ENCODE measurements at places on chromosomes 12 and 14. TPM values are rescaled to one million over a fixed set of nuclear protein-coding genes. Genes with fewer than 3 reads are reported as not detected.
A peak's percentile ranks its signal among the peaks of the same experiment; 100 is the strongest.

DNA sequence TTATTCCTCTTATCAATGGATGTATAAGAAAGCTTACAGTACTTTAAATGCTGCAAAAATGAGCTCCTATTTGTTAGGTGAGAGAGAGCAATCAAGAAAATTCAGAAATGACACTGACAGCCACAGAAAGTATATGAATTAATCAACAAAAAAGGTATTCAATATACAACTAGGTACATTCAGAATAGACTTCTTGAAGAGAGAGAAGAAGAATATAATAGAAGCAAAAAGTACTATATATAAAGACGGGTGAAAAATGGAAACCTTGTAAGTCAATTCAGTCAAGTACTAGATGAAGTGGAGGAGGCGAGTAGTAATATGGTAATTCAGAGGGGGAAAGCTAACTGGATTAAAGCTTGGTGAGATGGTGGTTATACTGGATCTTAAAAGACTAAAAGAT lies 74.3 kb downstream of the HEATR5A start:
- DNase-seq = no peak
- peaks cover 1% of the 10 kb centered on the region for H3K36me3 ChIP-seq
- H3K27ac ChIP-seq = no peak overlapping the region
- no peak overlapping the region for H3K4me3 ChIP-seq

DNA sequence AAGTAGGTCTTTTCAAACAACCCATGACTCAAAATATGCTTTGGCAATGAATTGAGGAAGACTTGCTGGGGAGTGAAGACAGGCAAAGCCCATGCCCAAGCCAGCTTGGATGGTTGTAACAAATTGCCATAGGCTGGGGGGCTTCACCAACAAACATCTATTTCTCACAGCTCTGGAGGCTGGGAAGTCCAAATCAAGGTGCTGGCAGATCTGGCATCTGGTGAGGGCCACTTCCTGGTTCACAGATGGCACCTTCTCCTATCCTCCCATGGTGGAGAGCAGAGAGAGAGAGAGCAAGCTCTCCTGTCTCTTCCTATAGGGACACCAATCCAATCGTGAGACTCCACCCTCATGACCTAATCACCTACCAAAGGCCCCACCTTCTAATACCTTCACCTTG lies 11.3 kb downstream of the DNAH10 start:
- no peaks in the 10 kb centered on the region for H3K4me1 ChIP-seq
- no peak overlapping the region for H3K4me3 ChIP-seq
- H3K27me3 ChIP-seq = peaks cover 5% of the 10 kb centered on the region
- H3K27ac ChIP-seq = no peak overlapping the region
- DNase-seq = no peak

The WASHC4 gene
- 98.3 TPM for total RNA-seq

The SLC39A2 gene
- total RNA-seq = 0.17 TPM

DNA sequence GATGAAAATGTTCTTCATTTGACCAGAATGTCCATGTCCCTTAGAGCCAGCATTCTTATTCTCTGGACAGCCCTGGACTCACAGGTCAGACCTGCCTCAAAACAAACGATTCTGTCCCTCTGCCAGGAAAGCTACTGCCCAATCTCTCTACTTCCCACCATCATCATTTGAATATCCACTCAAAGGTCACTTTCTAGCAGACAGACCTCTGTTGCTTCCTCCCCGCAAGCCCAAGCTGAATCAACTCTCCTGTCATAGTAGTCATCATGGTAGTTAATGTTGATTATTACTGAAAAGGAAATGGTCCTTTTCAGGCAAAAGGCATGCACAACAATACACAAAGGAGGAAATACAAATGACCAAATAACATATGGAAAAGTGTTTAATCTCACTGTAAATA lies 39.6 kb upstream of the CPM start:
- no peaks in the 10 kb centered on the region for H3K4me1 ChIP-seq
- no peak overlapping the region for H3K4me3 ChIP-seq
- no peak for DNase-seq

The VRTN gene
- total RNA-seq = not detected

DNA sequence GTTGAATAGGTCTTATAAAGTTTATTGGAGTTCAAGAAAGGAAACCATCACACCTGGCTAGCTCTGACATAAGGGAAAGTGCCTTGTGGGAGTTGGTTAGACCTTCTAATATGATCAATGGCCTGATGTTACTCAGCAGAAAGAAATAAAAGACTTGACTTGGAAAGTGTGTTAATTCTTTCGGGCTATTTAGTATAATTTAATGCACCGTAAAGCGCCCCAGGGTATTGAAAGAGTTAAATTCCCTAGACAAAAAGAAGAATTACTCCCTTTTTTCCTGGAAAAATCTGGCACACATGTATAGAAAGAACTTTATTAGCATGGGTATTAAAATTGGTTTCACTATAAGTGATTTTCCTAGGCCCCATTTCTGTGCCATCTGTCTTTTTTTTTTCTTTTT lies 1125.7 kb upstream of the FLRT2 start:
- no peaks in the 10 kb centered on the region for H3K36me3 ChIP-seq
- H3K27ac ChIP-seq = no peak overlapping the region
- H3K4me3 ChIP-seq = no peak overlapping the region
- H3K4me1 ChIP-seq = no peaks in the 10 kb centered on the region
- no peak for DNase-seq

DNA sequence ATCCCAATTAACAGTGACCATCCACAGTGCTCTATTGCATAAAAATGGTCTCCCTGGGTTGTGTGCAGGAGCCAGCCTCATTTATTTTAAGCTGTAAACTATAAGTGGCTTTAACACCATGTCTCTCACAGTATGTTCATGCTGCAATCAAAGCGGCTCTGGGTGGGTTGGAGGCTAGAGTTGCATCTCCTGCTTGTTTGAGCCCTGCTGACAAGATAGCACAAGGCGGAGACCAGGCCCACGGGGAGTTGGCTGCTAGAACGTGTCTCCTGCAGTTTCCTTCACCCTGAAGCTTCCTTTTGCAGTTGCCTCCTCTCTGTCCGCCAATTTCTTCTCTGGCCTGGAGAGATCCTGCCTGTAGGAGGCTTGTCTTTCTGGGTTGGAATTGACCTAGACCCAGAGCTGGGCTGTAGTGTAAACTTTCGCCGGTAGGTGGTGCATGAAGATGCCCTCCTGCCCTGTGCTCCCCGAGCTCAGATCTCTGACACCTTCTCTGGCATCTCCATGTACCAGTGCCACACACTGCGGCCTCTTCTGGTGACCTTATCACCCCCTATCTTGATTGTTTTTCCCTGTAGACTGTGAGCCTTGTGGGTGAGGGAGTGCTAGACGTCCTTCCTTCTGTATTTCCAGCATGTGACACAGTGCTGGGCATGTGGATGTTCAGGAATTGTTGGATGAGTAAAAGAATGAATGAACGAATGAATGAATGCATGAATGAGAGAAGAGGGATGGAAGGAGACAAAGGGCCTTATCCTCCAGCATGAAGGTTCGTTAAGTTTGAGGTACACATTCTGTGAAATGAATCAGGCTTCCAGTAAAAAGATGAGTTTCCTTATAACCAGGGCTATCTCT lies 10.4 kb downstream of the OTUB2 start:
- peaks cover 5% of the 10 kb centered on the region for H3K4me1 ChIP-seq
- H3K4me3 ChIP-seq = no peak overlapping the region
- no peaks in the 10 kb centered on the region for H3K27me3 ChIP-seq

DNA sequence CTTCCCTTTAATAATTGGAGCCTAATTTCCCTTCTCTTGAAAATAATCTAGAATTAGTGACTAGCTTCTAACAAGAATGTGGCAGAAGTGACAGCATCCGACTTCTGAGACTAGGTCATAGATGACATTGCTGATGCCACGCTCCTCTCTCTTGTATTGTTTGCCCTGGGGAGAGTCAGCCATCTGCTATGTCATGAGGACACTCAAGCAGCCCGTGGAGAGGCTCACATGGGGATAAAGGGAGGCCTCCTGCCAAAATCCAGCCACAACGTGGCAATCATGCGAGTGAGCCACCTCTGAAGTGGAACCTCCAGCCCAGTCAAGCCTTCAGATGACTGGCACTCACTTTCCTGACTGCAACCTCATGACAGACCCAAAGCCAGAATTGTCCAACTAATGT lies 54.2 kb upstream of the LRRK2 start:
- H3K36me3 ChIP-seq = no peaks in the 10 kb centered on the region
- H3K27me3 ChIP-seq = no peaks in the 10 kb centered on the region
- H3K27ac ChIP-seq = no peak overlapping the region
- no peak for DNase-seq

GRCh38 chr12:12790956-12791355 lies 5.5 kb downstream of the APOLD1 start:
- no peaks in the 10 kb centered on the region for H3K36me3 ChIP-seq
- DNase-seq = no peak
- H3K27me3 ChIP-seq = no peaks in the 10 kb centered on the region
- H3K4me1 ChIP-seq = peaks cover 20% of the 10 kb centered on the region
- H3K27ac ChIP-seq = no peak overlapping the region

DNA sequence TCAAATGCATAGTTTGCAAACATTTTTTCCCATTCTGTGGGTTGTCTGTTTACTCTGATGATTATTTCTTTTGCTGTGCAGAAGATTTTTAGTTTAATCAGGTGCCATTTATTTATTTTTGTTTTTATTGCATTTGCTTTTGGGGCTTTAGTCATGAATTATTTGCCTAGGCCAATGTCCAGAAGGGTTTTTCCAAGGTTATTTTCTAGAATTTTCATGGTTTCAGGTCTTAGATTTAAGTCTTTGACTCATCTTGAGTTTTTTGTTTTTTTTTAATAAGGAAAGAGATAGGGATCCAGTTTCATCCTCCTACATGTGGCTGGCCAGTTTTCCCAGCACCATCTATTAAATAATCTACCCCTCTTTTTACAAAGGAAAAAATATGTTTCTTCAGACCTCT lies 57.2 kb upstream of the TMEM260 start:
- no peaks in the 10 kb centered on the region for H3K27me3 ChIP-seq
- no peaks in the 10 kb centered on the region for H3K36me3 ChIP-seq
- DNase-seq = no peak
- no peak overlapping the region for H3K4me3 ChIP-seq
- H3K4me1 ChIP-seq = no peaks in the 10 kb centered on the region
- no peak overlapping the region for H3K27ac ChIP-seq

- peaks cover 17% of the 10 kb centered on the region for H3K4me1 ChIP-seq
- H3K4me3 ChIP-seq = no peak overlapping the region
- H3K27ac ChIP-seq = no peak overlapping the region
- H3K27me3 ChIP-seq = no peaks in the 10 kb centered on the region
- DNase-seq = no peak
These were observed 3.9 kb upstream of the GPR84 start for GRCh38 chr12:54368025-54368708.

DNA sequence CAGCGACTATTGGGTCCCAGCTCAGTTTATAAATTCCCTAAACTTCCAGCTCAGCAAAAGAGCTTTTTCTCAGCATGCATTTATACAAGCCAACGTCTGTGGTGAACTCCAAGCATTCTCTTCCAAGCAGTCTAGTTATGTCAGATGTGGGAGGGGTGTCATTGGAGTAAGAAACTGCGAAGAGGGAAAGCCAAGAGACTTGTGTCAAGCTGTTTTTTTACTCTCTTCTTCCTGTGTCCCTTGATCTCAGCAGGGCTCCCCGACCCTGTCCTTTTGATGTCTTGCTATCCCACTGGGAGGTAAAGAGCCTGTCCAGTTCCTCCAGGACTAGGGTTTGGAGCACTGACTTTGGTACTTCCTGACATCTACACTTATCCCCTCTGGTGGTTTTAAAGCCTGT lies 69.0 kb downstream of the PPM1H start:
- H3K27ac ChIP-seq = peak overlapping the region; percentile 60
- H3K4me3 ChIP-seq = no peak overlapping the region
- DNase-seq = peak; percentile 76
- no peaks in the 10 kb centered on the region for H3K36me3 ChIP-seq
- H3K4me1 ChIP-seq = peaks cover 35% of the 10 kb centered on the region
- H3K27me3 ChIP-seq = no peaks in the 10 kb centered on the region

The A2M gene
- total RNA-seq = 239 TPM

The INHBC gene
- not detected for total RNA-seq

DNA sequence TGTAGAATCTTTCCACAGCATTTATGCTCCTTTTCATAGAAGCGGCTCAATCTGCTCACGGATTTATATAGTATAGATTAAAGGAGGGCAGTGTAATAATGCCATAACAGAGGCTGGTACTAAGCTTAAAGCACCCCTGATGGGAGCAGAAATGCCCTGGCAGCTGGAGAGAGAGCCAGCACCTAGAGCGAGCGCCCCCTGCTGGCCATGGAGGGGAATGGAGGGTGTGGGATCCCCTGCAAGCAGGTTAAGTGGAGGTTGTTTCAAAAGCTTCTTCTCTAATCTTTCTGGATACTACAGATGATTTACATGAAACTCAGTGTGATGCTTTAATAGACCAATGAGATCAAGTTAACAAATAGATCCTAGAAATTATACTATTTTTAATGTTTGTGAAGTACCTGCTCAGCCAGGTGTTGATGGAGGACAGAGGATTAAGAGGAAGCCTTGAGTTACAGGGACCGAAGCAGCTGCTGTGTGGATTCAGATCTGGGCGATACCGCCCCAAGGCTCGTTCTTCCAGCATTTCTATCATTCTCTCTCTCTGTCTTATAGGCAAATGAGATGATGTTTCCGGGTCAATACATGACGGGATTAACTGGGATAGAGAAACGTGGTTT lies 1519.3 kb upstream of the TMEM132C start:
- H3K4me1 ChIP-seq = no peaks in the 10 kb centered on the region
- peak; percentile 10 for DNase-seq
- H3K4me3 ChIP-seq = no peak overlapping the region

DNA sequence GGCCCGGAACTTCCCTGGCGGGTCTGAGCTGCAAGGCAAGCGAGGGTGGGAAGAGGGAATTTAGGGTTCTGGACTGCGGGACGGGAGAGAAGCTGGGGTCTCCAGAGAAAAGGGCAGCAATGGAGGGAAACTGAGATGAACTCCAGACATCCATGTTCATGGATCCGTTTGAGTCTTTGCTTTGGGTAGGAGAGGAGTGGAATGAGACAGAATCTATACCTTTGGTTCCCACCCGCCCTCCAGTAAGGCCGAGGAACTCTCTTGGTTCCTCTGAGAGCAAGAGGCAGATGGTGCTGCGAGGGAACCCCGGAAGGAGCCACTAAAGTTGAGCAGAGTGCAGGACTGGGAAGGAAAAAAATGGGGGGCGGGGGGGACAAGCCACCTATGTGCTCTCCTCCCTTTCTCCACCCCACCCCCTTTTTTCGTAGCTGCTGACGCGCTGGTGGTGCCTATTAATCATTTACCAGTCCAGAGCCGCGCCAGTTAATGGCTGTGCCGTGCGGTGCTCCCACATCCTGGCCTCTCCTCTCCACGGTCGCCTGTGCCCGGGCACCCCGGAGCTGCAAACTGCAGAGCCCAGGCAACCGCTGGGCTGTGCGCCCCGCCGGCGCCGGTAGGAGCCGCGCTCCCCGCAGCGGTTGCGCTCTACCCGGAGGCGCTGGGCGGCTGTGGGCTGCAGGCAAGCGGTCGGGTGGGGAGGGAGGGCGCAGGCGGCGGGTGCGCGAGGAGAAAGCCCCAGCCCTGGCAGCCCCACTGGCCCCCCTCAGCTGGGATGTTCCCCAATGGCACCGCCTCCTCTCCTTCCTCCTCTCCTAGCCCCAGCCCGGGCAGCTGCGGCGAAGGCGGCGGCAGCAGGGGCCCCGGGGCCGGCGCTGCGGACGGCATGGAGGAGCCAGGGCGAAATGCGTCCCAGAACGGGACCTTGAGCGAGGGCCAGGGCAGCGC lies 1.2 kb downstream of the SSTR1 start:
- H3K4me3 ChIP-seq = peak overlapping the region; percentile 55
- H3K27me3 ChIP-seq = no peaks in the 10 kb centered on the region
- peaks cover 9% of the 10 kb centered on the region for H3K4me1 ChIP-seq

The CLEC7A gene
- not detected for total RNA-seq

The TAS2R20 gene
- total RNA-seq = 2.1 TPM

The ANGEL1 gene
- 6.6 TPM for total RNA-seq

The AQP2 gene
- not detected for total RNA-seq

The GARIN6 gene
- total RNA-seq = not detected

Data from fibroblast of lung (primary cell).